A172 (cell line): ENCODE measurements at places on chromosomes 11 and 22.

GRCh38 chr11:18618342-18619025, 15.7 kb downstream of the SPTY2D1 start:
- DNase-seq, result no peak

GRCh38 chr11:129414144-129414872, 38.7 kb downstream of the BARX2 start:
- DNase-seq, result no peak

DNA sequence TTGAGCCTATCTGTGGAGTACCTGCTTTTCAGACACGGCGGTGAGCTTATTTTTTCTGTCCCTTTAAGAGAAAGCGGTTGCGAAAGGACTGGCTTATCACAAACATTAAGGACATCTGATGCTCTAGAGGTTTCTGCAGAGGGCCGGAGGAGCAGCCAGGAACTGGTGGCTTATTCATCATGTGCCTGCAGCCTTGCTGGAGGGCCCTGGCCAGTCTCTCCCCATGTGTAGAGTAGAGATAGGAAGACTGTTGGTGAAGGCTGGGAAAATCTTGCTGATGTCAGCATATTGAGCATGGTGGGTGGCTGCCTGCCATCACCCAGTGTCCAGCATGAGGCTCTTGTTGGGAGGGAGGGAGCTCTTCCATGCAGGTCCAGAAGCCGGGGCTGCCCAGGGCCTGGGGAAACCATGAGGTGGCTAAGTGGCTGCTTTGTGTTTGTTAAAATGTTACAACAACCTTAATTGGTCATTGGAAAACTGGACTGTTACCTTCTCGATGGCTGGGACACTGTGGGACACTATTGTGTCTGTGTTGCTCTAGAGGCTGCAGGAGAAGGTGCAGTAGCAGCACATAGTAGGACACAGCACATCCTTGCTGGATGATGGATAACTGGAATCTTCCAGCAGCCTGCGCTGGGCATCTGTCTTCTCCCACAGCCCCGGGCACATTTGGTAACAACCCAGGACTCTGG, 54.3 kb downstream of the TSPAN18 start:
- DNase-seq, result peak; percentile 16

DNA sequence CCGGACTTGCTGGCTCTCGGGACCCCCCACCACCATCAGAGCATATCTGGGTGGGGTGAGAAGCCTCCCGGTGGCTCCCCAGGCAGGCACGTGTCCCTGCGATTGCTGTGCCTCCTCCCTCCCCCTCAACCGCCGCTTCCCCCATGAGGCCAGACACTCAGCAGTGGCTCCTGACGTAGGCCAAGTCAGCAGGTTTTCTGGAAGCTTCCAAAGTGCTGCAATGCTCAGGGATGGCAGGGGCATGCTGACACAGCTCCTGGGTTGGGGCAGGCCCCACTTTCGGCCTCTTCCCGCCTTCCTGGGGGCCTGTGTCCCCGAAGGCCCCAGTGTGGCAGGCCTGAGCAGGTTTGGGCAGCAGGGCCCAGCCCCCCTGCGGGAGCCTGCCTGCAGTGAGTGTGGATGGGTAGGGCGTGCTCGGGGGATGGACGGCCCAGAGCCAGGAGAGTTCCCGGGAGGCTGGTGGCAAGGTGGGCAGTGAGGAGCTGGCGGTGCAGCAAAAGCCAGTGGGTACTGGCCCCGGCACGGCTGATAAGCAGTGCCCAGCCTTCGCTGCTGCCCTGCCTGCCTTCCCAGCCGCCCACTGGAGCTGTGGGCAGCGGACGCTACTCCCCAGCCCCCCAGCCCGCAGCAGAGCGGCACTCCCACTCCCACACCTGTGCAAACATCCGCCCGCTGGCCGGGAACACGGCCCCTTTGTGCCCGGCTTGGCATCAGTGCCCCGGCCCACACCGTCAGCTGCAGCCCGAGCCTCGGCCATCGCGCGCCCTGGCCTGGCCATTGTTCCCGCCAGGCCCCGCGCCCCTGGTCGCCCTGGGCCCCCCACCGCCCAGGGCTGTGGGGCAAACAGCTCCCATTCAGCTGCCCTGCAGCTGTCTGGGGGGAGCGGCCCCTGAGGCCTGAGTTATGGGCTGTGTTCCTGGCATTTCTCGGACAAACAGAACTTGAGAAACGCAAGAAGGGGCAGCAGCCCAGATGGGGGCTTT, 125.0 kb downstream of the KCNQ1OT1 start:
- DNase-seq, result no peak

- DNase-seq, result no peak
Observed at GRCh38 chr11:115501502-115501892, 2.7 kb downstream of the CADM1 start.
